ENCODE measurements at places on chromosomes 12 and 14.
A peak's percentile ranks its signal among the peaks of the same experiment; 100 is the strongest.

DNA sequence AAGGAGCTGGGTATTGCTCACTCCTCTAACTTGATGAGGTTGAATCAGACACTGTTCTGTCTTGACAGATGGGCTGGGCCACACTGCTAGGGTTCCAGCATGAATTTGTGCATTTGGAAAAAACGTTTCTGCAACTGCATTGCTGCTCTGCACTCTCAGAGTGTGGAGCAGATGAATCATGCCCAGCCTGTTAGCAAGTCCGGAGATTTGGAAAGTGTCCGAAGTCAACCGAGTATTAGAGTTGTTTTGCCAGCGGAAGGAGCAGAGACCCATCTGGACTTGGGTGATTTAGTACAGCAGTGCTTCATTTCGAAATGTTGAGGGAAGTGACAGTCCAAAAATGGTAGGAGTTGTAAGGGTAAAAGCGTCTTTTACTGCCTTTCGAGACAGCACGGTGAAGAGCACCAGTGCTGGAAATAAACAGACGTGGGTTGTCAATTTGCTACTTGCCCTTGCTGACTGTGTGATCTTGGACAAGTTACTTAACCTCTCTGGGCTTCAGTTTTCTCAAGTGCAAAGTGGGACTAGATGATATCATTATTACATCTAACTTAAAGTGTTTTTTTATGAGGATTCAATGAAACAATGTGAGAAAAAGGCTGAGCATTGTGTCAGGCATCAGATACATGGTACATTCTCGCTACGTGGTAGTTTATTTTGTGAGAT, 139.5 kb downstream of the CHST11 start:
- no peak for DNase-seq

GRCh38 chr14:104827177-104828055, 26.5 kb downstream of the ZBTB42 start:
- DNase-seq, result no peak

DNA sequence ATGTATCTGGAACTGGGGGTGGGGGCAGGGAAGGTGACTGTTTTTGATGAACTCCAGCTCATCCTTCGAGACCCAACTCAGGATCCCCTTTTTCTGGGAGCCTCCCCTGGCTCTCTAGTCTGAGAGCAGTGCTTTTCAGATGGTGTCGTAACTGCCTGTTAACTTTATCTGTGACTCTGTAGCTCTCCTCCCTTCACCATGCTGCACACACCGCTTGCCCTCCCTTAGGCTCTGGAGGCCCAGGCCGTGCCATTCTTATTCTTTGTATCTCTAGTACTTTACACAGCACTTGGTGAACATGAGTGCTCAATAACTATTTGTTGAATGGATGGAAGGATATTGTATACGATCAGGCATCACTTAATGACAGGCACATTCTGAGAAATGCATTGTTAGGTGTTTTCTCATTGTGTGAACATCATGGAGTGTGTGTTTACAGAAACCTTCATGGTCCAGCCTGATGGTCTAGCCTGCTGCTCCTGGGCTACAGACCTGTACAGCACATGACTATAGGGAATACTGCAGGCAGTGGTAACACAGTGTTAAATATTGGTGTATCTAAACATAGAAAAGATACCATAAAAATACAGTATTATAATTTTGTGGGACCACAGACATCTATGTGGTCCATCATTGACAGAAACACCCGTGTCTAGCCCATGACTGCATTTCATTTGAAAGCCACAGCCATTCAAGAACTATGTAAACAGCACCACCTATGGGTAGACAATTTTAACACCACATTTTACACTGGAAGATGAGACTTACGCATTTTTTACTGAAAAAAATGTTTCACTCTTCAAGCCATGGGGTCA, 91.8 kb downstream of the EML1 start:
- DNase-seq, result no peak

DNA sequence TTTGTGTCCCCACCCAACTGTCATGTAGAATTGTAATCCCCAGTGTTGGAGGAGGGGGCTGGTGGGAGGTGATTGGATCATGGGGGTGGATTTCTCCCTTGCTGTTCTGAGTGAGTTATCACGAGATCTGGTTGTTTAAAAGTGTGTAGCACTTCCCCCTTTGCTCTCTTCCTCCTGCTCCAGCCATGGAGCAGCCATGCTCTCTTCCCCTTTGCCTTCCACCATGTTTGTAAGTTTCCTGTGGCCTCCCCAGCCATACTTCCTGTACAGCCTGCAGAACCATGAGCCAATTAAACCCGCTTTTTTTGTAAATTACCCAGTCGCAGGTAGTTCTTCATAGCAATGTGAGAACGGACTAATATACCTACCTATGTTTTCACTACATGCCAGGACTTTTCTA, 2.6 kb upstream of the POC1B start:
- no peak for DNase-seq

GRCh38 chr12:98424726-98425401, 90.5 kb upstream of the TMPO start:
- peak; percentile 93 for DNase-seq
